Aorta (tissue), 5 donors: ENCODE measurements at places on chromosomes 6 and 20.

GRCh38 chr20:4889446-4889845, 111.9 kb downstream of the SLC23A2 start:
- no peak for DNase-seq

GRCh38 chr20:327186-328026, 2.1 kb downstream of the SOX12 start:
- DNase-seq = peak; percentile 89

DNA sequence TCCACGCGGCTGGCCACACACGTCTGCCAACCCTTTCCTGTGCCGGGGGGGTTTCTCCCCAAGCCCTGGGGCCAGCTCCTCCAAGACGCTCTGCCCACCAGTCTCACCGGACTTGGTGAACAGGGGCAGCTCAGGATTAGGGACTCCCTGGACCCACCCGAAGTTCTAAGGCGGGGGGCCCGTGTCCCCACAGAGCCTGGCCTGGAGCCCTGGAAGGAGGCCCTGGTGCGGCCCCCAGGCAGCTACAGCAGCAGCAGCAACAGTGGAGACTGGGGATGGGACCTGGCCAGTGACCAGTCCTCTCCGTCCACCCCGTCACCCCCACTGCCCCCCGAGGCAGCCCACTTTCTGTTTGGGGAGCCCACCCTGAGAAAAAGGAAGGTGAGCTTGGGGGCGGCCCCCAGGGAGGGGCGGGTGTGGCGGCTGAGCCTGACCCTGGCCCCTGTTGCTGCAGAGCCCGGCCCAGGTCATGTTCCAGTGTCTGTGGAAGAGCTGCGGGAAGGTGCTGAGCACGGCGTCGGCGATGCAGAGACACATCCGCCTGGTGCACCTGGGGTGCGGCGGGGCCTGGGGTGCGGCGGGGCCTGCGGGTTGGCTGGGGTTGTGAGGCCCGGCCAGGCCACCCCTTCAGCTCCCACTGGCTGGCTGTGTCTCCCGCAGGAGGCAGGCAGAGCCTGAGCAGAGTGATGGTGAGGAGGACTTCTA, 2.3 kb downstream of the SLC2A4RG start:
- peak; percentile 56 for DNase-seq

DNA sequence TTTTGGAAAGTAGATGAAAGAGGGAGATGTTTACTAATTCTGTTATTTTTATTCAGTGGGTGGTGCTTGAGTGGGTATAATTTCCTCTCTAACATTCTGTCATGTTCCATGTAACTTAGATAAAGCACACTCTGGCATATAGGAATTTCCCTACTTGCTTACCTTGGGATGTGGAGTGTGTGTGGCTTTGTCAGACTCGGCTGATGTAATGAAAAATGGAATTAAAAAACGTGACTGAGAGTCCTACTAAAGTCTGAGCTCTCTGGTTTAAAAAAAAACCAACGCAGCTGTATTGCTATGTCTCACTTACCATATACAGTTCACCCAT, 98.3 kb downstream of the JARID2 start:
- DNase-seq = no peak

DNA sequence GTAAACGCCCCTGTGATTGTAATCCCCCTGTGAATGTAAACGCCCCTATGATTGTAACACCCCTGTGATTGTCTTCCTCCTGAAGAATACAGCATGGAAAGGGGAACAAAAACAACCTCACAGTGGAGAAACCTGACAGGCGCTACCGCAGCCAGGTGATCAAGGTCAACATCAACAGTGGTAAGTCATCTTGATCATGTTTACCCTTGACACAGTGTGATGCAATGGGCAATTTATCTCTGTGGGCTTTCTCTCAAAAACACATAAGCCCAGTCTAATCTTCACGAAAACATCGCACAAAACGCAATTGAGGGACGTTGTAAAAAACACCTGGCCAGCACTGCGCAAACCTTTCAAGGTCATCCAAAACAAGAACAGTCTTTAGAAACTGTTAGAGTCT, 277.2 kb downstream of the PRKN start:
- no peak for DNase-seq

DNA sequence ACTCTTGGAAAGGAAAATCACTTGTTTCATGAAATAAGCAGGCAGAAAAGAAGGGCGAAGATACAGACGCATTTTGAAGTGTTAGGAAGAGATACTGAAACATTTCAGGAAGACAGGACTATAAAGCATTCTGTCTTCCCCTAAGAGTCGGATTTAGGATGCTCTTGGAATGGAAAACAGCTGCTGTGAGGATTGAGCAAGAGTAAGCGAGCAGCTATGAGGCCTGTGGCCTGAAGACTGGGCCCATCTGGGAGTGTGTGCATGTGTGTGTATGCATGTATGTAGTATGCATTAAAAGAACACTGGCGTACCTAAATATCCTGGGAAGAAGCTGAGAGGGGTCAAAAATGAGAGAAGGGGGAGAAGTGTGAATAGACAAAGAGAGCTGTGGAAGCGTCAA, 83.6 kb downstream of the SIM1 start:
- no peak for DNase-seq

- DNase-seq = no peak
These were observed 6.2 kb downstream of the LATS1 start for GRCh38 chr6:149711711-149712110.

DNA sequence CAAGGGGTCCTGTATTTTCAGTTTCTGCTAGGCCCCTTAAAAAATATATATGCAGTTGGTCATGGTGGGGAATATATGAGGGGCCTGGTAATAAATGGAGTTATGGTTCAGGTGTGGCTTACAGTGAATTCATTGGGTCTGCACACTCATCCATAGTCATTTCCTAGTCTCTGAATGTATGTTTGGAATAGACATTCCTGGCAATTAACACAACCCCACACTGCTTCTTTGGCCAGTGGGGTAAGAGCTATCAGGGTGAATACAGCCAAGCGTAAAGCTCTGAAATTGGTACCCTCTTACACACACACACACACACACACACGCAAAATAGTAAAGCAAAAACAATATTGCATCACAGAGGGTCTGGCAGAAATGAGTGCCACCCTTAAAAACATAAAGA, 56.5 kb downstream of the QRSL1 start:
- no peak for DNase-seq

DNA sequence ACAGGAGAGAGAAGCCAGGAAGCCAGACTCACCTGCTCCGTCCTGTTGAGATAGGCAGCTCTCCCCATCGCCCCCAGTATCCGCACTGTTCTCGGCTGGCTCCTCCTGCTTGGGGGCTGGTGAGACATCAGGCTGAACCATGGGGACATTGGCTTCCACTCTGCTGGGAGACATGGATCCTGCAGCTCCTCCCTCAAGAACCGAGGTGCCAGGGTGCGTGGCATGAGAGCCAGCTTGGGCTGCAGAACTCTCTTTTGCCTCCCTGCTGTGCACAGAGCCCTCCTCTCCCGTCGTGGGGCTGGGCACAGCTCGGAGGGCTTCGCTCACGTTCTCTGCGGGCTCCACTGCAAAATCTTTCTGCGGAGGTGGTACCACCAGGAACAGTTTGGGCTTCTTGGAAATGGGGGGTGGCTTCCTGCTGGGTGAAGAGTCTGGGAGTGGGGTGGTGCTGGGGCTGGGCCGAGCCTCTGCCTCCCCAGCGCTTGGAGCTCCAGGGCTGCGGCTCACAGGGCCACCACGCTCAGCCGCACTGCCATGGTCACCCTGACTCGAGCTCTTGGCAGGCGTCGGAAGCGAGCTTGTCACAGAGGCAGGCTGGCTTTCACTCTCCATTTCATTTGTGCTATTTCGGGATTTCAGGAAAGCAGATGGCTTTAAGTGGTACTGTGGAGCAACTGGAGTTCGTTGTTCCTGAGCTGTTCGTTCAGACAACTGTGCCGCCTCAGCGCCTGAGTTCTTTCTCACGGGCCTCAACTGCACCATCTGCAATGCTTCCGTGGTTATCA, 26.5 kb downstream of the HEBP2 start:
- no peak for DNase-seq

GRCh38 chr6:18501663-18502013, 114.5 kb downstream of the RNF144B start:
- no peak for DNase-seq

GRCh38 chr6:126531840-126532239, 191.9 kb downstream of the CENPW start:
- no peak for DNase-seq

DNA sequence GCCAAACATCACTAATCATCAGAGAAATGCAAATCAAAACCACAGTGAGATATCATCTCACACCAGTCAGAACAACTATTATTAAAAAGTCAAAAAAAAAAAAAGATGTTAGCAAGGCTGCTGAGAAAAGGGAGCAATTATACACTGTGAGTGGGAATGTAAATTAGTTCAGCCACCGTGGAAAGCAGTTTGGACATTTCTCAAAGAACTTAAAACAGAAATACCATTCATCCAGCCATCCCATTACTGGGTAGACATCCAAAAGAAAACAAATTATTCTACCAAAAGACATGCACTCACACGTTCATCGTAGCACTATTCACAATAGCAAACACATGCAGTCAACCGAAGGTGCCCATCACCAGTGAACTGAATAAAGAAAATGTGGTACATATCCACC, 213.9 kb downstream of the TTLL2 start:
- DNase-seq = no peak

DNA sequence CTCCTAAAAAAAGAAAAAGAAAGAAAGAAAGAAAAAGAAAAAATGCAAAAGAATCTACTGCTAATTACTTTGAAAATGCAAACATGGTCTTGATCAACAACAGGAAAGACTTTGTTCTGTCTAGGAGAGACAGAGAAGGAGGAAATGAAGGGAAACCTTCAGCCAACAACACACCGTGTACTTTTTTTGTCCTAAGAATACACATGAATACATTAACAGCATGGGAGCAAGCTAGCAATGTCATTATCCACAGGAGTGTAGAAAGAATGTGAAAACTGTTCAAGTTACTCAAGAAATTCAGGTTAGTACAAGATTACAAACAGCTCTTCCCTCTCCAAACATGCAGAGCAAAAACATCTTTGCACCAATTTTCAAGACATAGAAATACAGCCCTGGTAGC, 326.3 kb downstream of the UBE3D start:
- DNase-seq = no peak

GRCh38 chr6:90575267-90575666, 11.6 kb downstream of the MAP3K7 start:
- DNase-seq = no peak

GRCh38 chr20:38728191-38728781, 4.0 kb downstream of the SLC32A1 start:
- no peak for DNase-seq

GRCh38 chr6:88631830-88632229, 331.6 kb downstream of the RNGTT start:
- no peak for DNase-seq

DNA sequence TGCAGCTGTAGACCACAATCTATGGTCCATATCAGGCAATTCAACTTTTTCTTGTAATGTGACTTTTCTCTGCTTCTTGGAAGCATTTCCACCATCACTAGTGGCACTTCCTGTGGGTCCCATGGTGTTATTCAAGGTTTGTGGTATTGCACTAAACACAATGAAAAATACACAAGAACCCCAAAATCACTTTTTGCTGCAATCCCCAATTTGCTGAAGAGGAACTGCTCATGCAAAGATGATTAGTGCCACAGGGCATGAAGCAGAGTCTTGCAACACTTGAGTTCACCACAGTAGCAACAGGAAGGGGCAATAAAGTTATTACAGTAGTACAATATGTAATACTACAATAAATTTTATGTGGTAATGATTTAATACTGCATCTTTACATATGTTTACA, 16.8 kb upstream of the TAAR1 start:
- no peak for DNase-seq

DNA sequence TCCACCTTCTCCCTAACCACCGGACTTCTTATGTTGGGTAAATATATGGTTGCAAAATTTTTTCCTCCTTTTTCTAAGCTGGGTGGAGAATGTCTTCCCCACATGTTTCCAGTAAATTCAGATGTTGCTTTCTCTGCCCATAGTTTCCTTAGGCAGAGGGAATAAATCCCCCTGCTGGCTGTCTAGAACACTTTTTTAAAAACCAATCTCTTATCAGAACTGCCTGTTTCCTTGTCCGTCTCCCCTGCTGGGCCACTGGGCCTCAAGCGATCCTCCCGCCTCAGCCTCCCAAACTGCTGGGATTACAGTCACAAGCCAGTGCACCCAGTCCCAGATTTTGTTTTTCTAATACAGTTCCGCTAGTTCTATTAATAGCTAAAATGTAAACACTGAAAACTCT, 9.9 kb upstream of the WFDC2 start:
- no peak for DNase-seq

DNA sequence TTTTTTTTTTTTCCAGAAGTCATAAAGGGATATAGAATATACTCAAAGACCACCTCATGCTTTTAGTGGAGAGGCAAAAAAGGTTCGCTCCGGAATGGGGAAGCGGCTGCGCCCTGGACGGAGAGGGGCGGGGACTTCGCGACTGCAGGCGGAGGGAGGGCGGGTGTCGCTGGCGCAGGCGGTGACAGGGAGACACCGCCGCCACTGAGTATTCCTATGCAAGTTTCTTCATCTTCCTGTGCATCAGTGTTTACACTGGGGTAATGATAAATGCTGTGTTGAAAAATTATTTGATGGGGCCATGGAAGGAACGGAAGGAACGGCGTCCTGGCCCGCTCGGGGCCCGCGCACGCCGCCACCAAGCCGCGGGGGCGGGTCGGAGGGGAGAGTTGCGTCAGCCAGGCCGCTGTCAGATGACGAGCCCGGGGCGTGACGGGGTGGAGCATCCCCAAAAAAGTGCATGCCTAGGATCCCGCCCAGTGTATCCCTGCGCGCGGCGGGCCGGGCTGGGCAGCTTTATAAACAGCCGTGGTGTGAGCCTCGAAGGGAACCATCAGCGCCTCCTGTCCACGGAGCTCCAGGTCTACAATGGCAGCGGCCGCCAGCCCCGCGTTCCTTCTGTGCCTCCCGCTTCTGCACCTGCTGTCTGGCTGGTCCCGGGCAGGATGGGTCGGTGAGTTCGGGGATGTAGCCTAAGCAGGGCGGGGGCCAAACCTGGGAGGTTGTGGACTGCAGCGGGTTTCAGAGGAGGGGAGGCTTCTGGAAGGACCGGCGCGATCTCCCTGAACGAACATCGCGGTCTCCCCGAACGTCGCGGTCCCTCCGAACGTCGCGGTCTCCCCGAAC, at the start of gene ULBP1:
Gene ULBP1 (plus strand): TSS at position 482 of the 846 bp plus-strand sequence. CDS start 107 bp downstream, at position 589.
- DNase-seq = peak; percentile 96

GRCh38 chr6:9404351-9405146, 969.2 kb upstream of the SLC35B3 start:
- DNase-seq = no peak

DNA sequence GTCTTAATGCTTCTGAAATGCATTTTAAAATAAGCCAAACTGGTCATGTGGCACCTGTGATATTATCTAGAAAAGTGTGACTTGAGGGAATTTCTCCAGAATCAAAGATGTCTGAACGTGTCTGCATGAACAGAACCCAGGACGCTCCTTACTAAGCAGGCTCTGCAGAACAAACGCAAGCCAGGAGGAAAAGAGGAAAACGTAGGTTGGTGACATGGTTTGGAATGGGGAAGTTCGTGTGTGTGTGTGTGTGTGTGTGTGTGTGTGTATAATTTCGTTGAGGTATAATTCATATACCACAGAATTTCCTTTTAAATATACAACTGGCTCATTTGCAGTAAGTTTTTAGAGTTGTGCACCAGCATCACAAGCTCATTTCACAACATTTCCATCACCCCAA, 200.5 kb upstream of the FOXQ1 start:
- DNase-seq = no peak

- no peak for DNase-seq
These were observed 37.4 kb upstream of the ARMH2 start for GRCh38 chr6:24836109-24836508.
